ENCODE measurements at places on chromosomes 5 and 9. TPM values are rescaled to one million over a fixed set of nuclear protein-coding genes. Genes with fewer than 3 reads are reported as not detected.

Gene CER1
- total RNA-seq: not detected

Gene SLC36A3
- not detected for total RNA-seq

Gene ADGRV1
- 0.25 TPM for total RNA-seq

Gene CDH9
- not detected for total RNA-seq

Gene ALDH1A1
- total RNA-seq: 149 TPM

Gene PCDH1
- total RNA-seq: 148 TPM

Gene PLPP7
- 5.3 TPM for total RNA-seq

Gene WNT8A
- total RNA-seq: not detected

DNA sequence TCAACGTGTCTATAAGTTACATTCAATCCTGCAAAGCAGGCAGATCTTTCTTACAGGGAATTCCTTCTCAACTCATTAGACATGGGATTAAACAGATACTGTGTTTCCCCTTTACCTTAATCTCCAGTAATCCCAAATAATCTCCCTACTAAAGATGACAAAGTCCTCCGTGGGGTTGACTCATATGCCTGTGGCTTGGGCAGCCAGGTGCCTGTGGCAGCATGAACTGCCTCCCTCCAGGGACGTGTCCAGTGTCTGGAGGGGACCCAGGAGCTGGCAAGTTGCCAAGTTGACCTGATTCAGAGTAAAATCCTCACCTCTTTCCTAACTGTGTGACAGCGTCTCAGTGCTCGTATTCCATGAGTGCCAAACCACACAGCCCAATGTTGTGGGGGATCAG is 94.6 kb upstream of the PTCH1 start:
- no peak for DNase-seq

GRCh38 chr5:107516452-107517184 is 154.1 kb downstream of the EFNA5 start:
- no peak for DNase-seq

DNA sequence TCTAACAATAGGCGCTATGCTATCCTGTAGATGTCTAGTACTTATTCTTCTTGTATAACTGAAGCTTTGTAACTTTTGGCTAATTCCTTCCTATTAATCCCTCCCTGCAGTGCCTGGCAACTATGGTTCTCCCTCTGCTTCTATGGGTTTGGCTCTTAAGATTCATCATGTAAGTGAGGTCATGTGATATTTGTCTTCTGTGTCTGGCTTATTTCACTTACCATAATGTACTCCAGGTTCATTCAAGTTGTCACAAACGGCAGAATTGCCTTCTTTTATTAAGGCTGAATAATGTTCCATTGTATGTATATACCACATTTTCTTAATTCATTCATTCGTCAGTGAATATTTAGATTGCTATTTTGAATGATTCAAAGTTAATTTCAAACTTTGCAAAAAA is 149.9 kb upstream of the GAS1 start:
- no peak for DNase-seq

- DNase-seq: no peak
These were observed 1215.0 kb upstream of the CDH9 start for GRCh38 chr5:28253431-28253830.

DNA sequence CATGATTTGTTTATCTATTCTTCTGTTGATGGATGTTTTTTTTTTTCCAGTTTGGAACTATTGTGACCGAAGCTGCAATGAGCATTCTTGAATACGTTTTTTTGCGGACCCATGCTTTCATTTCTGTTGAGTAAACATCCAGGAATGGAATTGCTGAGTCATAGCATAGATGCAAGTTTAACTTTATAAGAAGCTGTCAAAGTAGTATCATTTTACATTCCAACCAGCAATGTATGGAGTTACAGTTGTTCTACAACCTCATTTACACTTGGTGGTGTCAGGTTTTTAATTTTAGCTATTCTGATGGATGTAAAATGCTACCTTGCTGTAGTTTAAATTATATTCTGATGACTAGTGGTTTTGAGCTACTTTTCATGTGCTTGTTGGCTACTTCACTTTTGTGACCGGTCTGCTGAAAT is 49.0 kb downstream of the NPR3 start:
- no peak for DNase-seq

DNA sequence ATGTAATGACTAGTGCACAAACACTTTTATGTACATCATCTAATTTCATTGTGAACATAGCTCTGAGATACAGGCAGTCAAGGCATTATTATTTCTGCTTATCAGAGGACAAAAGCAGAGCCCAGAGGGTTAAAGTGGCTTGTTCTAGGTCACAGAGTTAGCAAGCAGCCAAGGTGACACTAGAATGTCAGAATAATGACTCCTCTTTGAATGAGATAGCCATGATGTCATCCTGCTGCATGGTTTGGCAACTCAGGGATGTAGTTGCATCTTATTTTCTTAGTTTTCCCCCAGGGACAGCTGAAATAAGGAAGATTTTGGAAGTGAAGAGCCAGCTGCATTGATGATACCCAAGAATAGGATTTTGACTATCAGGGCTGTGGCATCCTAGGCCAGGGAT is 54.4 kb downstream of the KCNV2 start:
- no peak for DNase-seq

GRCh38 chr5:8270246-8270645 is 401.3 kb downstream of the MTRR start:
- DNase-seq: no peak

DNA sequence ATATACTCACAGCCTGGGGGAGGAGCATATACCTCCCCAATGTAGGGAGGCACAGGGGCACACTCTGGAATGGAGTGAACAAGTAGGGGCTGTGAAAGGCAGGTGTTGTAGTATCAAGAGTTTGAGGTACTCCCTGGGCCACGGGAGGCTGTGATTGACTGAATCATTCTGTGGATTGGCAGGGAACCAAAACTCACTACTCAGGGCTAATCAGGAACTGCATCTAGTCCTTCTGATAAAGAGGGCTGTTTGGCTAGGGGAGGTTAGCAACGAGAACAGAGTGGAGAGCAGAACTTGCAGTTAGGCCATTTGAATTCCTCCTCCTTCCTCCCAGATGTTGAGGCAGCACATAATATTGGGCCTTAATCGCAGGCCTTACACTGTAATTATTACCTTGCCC is 369.2 kb upstream of the MPDZ start:
- DNase-seq: no peak

DNA sequence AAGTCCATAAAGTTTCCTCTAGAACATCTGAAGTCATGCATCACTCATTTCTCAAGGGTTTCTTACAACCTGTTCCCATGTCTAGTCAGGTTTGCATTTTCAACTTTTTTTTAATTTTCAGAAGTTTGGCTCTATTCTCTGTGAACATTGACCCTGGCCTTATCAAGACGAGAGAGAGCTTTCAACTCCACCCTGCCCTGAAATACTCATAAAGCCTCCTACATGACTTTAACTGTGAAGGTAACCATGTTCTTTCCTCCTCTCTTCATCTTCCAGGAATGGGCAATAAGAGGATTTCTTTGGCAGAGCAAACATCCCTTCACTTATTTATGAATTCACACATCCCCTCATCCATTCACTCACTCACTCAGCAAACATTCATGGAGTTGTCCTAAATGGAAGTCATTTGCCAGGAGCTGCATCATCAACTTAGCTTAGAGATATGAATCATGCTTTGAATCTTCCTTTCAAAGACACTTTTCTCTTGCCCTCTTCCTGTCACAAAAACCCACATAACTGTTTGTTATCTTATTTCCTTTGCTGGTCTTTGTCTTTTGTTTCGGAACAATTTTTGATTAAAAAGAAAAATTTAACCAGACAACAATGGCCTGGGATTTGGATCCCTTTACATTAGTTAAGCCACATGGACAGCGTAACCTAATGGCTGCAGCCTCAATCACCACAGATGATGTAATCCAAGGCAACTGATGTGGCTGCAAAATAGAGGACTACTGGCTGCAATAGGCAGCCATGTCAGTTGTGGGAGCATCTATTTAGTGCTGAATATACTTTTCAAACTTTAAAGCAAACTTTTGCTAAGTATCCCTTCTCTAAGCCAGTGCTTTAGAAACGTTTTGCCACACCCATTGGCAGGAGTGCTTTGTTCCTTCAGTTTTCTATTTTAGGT is 43.0 kb upstream of the GNAQ start:
- no peak for DNase-seq

DNA sequence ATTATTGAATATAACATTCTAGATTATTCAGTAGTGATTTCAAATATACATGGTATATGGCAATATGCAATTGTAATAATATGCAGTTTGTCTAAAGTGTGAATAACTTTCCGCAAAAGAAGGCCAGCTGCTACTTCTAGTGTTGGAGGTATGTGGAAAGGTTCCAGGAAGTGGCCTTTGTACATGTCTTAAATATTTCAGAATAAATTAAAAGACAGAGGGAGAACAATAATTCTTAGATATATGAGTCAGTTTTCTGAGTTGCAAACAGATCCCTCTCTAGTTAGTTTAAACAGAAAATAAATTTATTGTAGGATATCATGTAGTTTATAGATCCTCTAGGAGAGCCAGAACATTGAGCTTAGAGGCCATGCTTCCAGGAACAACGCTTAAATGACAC is 210.8 kb upstream of the ELL2 start:
- DNase-seq: no peak

DNA sequence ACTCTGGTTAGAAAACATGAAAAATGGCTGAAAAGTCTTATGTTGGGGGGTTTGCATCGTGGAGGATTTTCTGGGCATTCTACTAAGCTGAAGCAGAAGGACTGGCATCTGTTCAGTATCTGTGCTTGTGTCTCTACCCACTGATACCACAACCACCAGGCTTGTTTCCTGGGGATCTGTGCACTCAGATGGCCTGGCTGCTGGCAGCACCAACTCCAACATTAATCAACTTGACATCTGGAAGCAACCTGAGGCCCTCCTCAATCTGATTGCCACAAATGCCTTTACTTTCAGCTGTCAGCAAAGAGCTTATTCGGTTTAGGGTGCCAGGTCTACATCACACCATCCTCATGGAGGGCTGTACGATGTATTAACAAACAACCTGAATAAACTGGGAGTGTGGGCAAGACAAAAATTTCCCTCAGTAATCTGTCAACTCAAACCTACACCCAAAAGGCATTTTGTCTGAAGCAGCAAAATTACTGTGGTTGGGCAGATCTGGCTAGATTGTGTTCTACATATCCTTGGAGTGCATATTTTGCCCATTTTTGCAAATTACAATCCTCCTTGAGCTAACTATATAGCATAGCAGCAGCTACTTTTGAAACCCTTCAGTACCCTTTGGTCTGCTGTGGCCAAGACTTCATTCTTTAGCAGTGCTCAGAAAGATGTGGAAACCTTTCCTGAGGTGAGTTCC is 74.6 kb downstream of the FOXD1 start:
- DNase-seq: no peak

GRCh38 chr5:133425764-133426163 is 186.6 kb downstream of the FSTL4 start:
- DNase-seq: no peak

- DNase-seq: no peak
These were observed 704 bp downstream of the SPARC start for GRCh38 chr5:151685749-151686673.

GRCh38 chr5:36367524-36367923 is 65.8 kb upstream of the RANBP3L start:
- DNase-seq: no peak

DNA sequence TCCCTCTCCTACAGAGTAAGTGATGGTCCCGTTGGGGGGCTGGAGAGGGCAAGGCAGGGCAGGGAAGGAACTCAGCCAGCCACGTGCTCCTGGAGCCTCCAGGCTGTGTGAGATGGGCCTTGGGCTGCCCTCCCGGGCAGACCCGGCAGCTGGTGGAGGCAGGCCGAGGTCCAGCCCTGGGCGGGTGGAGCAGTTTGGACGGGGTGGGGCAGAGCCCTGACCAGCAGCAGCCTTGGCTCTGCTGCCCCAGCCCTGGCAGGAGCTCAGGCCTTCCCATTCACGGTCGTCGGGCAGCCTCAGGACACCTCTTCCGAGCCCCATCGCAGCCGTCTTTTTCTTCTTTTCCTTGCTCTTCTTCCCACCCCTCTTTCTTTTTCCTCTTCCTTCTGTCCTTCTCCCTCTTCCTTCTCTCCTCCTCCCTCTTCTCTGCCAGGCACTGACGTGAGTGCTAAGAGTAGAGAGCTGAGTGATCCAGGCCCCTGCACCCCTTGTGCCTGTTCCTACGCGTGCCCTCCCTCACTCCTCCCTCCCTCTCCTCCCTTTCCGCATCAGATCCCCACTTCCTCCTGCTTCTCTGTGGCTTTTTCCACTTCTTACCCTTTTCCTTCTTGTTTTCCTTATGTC is 42.8 kb downstream of the AMBP start:
- no peak for DNase-seq

- DNase-seq: no peak
These were observed 93.3 kb downstream of the TLE1 start for GRCh38 chr9:81595887-81596543.

- DNase-seq: no peak
These were observed 258.5 kb upstream of the PPP1R2B start for GRCh38 chr5:156591631-156592030.

GRCh38 chr9:93859431-93860215 is 95.5 kb downstream of the BARX1 start:
- DNase-seq: no peak

DNA sequence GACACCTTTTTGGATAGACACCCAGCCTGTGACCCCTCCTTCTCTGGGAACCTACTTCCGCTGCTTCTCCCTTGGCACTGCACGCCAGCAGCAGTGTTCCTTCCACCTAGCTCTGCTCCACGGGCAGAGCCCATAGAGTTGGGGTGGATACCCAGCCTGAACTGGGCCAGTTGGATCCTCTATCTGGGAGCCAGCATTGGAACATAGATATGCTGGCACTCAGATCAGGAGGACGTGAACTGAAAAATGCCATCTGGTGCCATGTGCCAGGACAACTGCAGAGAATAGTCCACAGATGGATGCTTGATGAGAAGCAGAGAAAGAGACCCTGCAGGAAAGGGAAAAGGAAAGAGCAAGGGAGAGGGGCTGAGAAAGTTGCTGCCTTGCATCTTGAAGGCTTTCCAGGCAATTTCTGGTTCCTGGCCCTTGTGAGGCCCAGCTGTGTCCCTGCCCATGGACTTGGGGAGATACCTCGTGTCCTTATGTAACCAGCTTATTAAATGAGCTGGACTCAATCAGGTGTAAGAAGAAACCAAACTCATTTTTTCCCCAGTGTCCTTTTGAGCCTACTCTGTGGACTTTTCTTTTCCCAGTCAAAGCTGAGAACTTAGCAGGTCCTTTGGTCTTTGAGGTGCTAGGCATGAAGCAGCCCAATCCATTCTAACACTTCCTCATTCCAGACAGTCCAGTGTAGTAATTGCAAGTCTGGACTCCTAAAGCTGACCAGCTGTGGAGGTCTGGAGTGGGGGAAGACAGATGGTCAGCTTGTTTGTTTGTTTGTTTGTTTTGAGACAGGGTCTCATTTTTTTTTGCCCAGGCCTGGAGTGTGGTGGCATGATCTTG is 39.1 kb downstream of the ANGPTL2 start:
- DNase-seq: no peak

DNA sequence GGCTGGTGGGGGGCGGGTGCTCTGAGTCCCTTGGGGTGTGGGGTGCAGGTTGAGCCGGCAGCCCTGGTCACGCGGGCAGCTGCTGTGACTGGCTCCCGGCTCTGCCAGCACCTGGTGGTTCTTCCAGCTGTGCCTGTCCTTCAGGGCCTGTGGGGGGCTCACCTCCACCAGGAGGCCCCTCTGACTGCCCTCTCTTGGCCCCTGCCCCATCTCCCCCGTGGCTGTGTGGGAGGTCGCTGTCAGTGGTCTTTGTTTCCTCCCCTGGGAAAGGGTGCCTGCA is 3.3 kb downstream of the RXRA start:
- no peak for DNase-seq

Measured in omental fat pad (tissue), 4 donors.